ENCODE measurements at places on chromosomes 16 and 17.

DNA sequence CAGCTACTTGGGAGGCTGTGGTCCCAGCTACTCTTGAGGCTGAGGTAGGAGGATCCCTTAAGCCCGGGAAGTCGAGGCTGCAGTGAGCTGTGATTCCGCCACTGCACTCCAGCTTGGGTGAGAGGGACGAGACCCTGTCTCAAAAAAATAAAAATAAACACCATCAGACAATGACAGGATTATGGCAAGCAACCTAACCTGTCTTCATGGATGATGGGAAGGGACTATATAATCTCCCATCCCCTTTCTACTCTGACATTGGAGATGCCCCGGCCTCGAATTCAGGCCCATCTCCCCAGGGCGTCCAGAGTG, 893 bp downstream of the TRIM25 start:
- no peak for DNase-seq

GRCh38 chr17:30950189-30950588, 20.6 kb upstream of the RNF135 start:
- no peak for DNase-seq

DNA sequence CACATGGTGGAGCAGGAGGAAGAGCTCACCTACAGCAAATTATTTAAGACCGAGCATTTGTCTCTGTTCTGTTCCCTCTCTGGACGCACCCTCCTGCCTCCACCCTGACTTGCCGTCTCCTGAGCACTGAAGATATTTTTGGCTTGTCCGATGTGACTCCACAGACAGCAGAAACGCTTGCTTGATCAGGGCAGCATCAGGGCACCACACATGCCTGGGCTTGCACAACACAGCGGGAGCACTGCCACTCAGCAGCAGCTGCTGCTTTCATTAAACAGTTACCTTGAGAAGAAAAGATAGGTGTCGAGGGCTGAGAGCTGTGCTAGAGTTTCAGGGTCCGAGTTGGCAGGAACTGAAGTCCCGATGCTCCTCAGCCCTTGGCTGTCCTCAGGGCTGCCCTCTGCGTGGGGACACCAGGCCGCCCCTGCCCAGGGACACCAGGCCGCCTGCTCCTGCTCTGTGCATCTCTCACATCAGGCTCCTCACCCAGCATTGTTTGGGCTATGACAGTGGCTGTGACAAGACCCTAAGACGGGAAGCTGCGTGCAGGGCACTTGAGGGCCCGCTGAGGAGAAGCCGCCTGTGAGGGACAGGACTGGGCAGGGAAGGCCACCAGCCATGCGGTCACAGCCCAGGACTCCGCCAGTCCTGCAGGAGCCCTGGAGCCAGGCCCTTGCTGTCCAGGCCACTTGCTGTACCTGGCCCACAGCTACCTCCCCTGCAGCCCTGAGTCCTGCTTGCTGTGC, 21.3 kb upstream of the CDH15 start:
- no peak for DNase-seq

GRCh38 chr17:38545531-38546225, 60.1 kb downstream of the SRCIN1 start:
- DNase-seq, result no peak

DNA sequence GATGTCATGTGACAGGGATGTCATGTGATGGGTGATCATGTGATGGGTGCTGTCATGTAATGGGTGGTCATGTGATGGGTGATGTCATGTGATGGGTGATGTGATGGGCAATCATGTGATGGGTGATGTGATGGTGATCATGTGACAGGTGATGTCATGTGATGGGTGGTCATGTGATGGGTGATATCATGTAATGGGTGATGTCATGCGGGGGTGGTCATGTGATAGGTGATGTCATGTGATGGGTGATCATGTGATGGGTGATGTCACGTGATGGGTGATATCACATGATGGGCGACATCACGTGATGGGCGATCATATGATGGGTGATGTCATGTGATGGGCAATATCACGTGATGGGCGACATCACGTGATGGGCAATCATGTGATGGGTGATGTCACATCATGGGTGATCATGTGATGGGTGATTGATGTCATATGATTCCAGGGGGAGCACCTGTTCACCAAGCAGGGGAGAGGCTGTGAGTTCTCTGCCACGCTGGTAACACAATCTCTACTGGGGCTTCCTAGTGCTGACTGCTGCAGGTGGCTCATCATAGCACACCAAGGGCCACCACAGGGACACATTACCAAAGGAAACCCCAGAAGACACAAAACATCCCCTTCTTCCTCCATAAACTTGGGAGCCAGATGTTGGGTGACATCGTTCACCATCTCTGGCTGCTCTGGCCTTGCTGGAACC, 16.5 kb downstream of the CD300LB start:
- no peak for DNase-seq

DNA sequence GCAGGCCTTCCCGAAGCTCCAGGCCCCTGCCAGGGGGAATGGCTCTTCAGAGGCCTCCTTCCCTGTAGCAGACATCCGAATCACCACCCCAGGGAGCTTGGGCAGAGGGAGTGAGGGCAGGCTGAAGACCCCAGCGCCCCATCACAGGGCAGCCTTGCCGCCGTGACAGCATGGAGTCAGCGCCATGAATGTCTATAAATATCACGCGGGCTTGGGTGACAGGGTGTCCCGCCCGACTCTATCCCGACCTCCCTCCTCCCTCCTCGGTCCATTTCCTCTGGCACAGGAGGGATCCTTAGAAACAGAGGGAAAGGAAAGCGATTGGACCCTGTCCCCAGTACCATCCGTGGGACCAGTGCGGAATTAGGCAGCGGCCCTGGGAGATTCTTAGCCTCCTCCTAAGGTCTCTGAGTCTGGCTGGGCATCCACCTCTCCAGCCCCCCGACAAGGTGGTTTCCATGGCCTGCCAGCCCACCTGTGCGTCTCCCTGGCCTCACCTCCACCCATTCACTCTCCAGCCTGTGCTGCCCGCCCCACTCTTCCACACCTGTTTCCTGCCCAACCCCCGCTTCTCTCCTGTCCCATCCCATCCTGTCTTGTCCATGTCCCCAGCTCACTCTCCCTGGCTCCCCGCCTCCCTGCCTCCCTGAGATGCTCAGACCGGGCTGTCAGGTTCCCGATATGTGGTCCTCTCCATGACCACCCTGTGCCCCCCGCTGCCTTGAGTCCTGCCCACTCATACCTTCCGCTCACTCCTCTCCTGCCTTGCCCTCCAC, 5.1 kb downstream of the ATP2A1 start:
- DNase-seq, result no peak

All from amygdala (tissue), 56 donors.